ENCODE measurements at places on chromosomes 6 and 20.

DNA sequence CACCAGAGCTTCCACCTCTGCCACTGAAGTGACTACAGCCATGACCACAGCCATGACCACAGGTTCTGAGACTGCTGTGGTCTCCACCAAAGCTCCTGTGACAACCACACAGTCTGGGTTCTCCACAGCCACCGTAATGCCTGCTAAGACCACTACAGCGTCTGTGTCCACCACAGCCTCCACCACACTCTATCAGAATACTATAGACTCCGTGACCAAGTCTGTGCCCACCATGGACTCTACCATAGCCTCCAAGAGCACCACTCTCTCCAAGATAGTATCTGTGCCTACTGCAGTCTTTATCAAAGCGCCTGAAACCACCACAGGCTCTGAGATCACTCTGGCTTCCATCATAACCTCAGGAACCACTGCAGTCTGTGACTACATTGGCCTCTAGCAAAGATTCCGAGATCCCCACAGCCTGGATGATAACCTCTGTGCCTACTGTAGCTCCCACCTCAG, 18.3 kb upstream of the MUC21 start:
- DNase-seq = no peak

- DNase-seq = no peak
Measured at GRCh38 chr6:152380993-152381898, 255.9 kb downstream of the SYNE1 start.

GRCh38 chr6:119476554-119476953, 127.0 kb upstream of the MAN1A1 start:
- DNase-seq = no peak

- DNase-seq = no peak
Measured at GRCh38 chr6:127539272-127539671, 20.1 kb upstream of the MTCL3 start.

GRCh38 chr6:72748759-72749158, 126.9 kb downstream of the KCNQ5 start:
- DNase-seq = no peak

GRCh38 chr6:39964530-39964929, 30.3 kb upstream of the MOCS1 start:
- no peak for DNase-seq

GRCh38 chr6:87875781-87876180, 171.9 kb upstream of the SPACA1 start:
- no peak for DNase-seq

DNA sequence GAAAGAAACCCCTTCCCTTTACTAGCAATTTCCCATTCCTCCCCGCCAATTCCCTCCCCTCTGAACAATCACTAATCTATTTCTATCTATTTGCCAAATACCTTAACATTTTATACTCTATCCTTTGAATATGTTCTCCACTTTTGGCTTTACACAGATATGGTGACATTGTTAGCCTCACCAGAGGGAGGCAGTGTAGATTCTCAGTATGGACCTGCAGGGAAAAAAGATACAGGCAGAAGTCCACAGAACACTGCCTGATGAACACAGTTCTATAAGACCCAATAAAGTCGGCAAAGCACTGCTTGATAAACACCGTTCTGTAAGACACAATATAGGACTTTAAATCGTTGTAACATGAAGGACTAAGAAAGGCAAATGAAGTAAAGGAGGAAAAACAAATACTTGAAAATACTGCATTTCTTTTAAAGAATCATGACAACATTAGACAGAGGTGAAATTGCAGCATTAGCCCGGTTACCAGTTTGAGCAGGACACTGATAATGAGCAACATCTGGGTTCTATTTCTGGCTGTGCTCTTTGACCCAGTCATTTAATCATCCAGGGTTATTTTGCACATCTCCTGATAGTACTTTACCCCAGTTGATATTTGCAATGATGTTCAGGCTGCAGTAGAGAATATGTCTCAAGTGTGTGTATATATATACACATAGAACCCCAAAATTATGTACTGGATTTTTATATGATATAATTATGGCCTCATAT, 296.8 kb downstream of the UTRN start:
- peak; percentile 25 for DNase-seq

DNA sequence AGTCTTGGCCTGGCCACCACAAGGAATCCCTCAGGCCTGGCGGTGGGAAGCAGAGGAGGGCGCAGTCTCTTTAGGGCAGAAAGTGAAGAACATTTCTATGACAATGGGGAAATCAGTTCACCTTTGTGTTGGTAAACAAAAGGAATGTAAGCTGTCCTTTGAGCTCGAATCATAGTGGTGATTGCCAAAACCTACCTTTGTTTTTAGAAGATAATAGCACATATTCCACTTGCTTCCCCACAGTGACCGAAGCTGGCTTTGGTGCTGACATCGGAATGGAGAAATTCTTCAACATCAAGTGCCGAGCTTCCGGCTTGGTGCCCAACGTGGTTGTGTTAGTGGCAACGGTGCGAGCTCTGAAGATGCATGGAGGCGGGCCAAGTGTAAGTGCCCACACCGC, 144.1 kb downstream of the MTHFD1L start:
- DNase-seq = no peak

DNA sequence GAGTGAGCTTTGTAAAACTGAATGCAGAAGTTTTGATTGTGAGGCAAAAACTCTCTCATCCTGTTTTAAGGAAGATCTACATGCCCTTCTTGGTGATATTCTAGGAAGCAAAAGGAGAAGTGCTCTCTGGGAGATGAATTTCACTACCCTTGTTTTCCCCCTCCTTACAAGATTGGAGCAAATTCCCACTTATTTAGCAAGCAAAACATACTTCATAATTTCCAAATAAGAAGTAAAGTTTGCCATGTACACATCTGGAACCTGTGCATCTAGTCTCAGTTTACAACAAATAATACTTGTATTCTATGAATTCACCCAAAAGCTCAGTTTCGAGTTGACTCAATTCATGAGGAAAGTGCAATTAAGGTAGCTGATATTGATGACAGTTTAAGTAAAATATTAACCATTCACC, 27.6 kb upstream of the IFNGR1 start:
- DNase-seq = no peak

GRCh38 chr6:897528-898207, 204.7 kb upstream of the EXOC2 start:
- no peak for DNase-seq

DNA sequence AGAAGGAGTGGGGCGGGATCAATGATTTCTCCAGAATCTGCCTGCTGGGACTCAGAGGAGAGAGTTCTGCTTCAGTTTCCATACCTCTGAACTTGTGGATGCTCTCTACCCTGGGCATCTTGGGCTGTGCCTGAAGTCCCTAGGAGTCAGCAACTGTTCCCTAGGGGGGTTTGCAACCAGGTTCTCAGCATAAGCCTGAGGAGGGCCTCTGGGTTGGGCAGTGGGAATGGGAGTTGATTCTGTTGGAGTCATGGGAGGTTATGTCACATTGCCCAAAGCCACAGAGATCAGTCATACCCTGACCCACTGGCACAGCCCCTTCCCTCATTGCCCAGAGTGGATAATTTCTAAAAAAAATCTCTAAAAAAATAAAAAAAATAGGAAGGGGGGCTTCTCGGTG, 47.4 kb downstream of the MOCS1 start:
- no peak for DNase-seq

DNA sequence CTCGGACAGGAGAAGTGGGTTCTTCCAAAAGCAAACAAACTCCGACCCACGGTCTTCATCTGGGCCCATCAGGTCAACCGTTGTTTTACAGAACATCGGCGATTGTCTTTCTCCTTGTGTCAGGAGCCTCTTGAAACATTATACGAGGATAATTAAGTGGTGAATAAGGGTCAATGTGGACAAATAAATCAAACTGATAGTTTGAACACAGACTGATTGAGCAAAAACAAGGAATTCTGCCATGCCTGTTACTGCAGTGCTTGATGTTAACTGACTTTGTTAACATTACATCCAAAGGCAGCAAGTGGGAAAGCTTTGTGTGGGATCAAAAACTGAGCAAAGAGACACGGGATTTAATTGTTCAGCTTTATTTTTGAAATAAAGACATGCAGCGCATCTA, 101.1 kb upstream of the IFNGR1 start:
- DNase-seq = no peak

DNA sequence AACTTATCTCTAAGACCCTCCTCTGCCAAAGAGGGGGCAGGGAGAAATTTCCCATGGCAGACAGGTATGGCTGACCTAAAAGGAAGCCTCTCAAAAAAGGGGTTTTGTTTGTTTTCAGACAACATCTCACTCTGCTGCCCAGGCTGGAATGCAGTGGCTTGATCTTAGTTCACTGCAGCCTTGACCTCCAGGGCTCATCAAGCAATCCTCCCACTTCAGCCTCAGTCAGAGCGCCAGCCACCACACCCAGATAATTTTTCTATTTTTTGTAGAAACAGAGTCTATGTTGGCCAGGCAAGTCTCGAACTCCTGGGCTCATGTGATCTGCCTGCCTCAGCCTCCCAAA, 3.8 kb downstream of the EZR start:
- DNase-seq = no peak

DNA sequence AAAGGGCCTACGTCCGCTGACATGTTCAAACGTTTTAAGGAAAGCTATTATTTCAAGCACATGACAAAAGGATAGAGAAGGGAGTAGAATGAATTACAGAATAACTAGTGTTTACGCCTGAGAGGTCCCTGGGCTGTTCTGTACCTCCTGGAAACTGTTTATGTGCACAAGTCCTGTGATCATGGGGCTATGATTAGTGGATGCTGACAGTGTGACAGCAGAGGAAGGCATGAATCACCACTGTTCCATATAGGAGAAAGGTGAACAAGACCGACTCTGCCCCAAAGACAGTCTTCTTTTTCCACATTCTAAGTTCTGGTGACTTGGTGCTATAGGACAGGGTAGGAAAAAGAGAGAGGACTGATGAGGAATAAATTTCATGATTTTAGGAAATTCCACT, 249.2 kb upstream of the PRDM1 start:
- DNase-seq = no peak

DNA sequence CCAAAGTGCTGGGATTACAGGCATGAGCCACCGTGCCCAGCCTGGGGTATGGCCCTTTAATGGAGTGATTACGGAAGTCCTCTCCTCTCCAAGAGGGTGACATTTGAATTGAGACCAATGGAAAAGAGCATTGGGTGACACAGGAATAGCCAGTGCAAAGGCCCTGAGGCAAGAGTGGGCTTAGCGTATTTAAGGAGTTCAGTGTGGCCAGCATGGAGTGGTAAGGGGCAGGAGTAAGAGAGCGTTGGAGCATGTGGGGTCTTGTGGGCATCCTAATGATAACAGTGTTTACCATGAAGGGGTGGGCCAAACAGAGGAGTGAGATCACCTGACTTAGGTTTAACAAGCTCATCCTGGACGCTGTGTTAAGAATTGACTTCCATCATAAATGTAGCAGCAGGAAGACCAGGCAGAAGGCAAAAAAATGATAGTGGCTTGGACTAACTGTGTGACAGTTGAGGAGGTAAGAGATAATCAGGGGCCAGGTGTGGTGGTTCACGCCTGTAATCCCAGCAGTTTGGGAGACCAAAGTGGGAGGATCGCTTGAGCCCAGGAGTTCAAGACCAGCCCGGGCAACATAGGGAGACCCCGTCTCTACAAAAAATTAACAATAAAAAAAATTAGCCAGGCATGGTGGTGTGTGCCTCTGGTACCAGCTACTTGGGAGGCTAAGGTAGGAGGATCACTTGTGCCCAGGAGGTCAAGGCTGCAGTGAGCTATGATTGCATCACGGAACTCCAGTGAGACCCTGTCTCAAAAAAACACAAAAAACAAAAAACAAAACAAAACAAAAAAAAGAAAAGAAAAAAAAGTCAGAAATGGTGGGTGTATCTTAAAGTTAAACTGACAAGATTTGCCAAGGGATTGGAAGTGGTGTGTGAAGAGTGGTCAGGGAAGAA, 40.7 kb downstream of the TAF8 start:
- DNase-seq = no peak

GRCh38 chr6:64014595-64014994, 379.0 kb downstream of the PHF3 start:
- no peak for DNase-seq

GRCh38 chr6:43973357-43973756, 153.9 kb downstream of the MRPL14 start:
- no peak for DNase-seq

GRCh38 chr6:33592595-33593413, 12.7 kb upstream of the BAK1 start:
- DNase-seq = peak; percentile 38

GRCh38 chr6:131858765-131859415, 51.1 kb downstream of the ENPP1 start:
- DNase-seq = no peak

- DNase-seq = no peak
Measured at GRCh38 chr6:149334201-149334600, 16.7 kb downstream of the TAB2 start.

- DNase-seq = no peak
Measured at GRCh38 chr6:138410972-138411880, 7.2 kb downstream of the HEBP2 start.

- DNase-seq = no peak
Measured at GRCh38 chr20:50784464-50784863, 10.4 kb upstream of the BCAS4 start.

- no peak for DNase-seq
Measured at GRCh38 chr6:109644131-109644530, 46.9 kb downstream of the AK9 start.

DNA sequence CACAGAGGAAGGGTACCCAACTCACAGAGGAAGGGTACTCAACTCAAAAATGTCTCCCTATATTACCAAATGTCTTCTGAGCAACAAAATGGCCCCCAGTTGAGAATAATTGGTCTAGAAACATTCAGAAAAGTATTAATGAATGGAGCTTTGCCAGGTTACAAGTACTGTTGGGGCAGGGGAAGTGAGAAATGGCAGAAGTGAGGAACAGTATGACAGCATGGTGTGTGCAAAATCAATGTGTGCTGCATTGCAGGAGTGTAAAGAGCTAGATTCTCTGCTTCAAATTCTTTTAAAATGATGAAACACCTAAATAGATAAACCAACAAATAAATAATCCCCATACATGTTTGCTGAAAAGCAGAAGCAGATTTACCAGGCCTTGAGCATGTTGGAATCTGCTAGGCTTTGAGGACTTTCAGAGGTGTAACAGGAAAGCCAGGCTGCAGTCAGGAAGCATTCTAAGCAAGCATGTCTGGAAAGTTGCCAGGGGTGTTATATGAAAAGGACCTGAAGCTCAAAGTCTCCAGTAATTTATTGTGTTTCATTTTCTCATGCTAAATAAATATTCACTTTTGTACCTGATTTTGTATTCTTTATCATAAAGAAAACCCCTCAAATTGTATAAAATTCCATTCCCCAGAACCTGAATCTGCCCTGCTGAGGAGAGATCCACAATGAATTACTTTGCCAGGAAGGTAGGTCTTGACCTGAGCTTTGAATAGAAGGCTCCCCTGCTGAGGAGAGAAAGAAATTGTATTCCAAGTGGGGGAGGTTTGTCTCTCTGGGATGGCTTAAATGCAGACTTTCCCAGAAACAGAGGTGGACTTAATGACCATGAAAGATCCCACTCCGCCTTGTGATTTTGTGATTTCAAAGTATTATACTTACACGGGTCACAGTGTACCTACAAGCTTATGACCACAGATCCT, 265.0 kb upstream of the MARCKS start:
- no peak for DNase-seq
